ENCODE measurements at places on chromosomes 11 and 22.

GRCh38 chr11:24093375-24093774 is 403.5 kb upstream of the LUZP2 start:
- DNase-seq, result no peak

GRCh38 chr22:38946771-38947170 is 10.6 kb upstream of the APOBEC3A start:
- DNase-seq, result no peak

DNA sequence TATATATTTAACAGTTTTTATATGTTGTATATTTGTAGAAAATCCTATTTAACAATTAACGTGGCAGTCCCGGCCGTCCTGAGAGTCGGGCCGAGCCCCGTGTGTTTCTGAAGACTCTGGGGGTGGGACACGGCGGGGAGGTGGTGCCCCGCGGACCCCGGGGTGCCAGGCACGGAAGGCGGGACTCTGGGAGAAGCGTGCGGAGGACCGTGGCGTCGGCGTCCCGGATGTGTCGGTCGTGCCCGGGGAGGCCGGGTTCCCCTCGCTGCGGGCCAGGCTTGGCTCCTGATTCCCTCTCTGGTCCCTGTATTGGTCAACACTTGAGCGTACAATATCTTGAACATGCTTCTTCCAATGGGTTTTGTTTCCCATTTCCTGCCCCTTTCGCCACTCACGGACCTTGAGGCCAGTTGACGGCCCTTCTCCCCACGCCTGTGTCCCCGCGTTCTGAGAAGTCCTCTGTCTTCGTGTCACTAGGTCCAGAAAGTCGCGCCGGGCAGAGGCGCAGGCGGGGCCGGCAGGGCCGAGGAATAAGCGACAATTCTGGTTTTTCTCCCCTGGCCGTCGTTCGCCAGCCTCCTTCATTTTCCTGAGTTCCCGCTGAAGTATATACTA is 1076.7 kb downstream of the BRD1 start:
- DNase-seq, result no peak

DNA sequence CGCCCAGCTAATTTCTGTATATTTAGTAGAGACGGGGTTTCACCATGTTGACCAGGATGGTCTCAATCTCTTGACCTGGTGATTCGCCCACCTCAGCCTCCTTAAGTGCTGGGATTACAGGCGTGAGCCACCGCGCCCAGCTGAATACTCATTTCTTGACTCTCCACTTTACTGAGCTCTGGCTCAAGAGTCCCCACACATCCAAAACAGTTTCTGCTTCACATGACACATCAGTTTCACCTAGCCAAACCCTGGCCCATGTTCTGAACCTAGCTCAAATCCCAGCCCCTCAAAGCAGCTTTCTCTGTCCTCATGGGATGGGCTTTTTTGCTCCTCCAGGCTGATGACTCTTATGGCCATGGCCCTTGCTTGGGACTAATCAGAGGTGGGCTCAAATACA is 9.8 kb downstream of the HYOU1 start:
- DNase-seq, result no peak

- no peak for DNase-seq
These were observed 107.5 kb upstream of the OR4B1 start for GRCh38 chr11:48109046-48109666.

GRCh38 chr11:124867700-124868099 is 2.5 kb downstream of the ROBO3 start:
- DNase-seq, result peak; percentile 59

GRCh38 chr11:811446-812245 is 1.9 kb downstream of the RPLP2 start:
- no peak for DNase-seq

DNA sequence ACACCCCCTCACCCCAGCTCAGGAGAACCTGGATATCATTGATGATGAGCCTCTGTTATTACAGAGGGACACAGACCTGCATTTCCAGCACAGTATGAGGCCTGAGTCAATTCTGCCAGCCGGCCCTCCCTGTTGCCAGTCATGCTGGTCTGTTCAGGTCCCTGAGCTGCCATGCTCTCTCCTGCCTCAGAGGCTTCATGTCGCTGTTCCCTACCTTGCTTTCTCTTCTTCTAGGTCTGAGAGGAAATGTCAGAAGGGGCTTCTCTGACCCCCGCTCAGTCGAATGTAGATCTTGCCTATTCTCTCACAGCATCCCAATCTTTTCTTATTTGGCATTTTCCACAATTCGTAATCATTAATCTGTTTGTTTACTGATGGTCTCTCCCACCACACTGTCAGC is 21.8 kb upstream of the ABCC8 start:
- DNase-seq, result no peak

GRCh38 chr22:27239520-27239919 is 562.0 kb downstream of the MN1 start:
- DNase-seq, result no peak

- DNase-seq, result peak; percentile 92
These were observed at the start of gene PNPLA3 for GRCh38 chr22:43923631-43924464. Gene PNPLA3, plus strand, starts transcription at chr22:43923805. Its CDS starts 107 bp downstream, at chr22:43923912.

- no peak for DNase-seq
These were observed 125.1 kb downstream of the SERGEF start for GRCh38 chr11:17887779-17888178.

DNA sequence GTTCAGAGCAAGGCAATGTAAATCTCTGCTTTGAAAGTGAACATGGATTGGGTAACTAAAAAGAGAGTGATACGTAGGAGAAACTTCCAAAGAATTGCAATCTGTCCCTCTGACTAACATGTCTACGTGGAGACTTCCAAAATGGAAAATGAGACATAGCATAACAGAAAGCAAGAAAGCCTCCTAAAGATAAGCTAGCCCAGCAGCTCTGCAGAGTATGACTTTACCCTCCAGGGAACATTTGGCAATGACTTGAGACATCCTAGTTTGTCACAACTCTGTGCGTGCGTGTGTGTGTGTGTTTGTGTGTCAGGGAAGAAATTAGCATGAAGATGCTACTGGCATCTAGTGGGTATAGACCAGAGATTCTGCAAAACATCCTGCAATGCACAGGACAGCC is 817.4 kb downstream of the NTM start:
- DNase-seq, result no peak

DNA sequence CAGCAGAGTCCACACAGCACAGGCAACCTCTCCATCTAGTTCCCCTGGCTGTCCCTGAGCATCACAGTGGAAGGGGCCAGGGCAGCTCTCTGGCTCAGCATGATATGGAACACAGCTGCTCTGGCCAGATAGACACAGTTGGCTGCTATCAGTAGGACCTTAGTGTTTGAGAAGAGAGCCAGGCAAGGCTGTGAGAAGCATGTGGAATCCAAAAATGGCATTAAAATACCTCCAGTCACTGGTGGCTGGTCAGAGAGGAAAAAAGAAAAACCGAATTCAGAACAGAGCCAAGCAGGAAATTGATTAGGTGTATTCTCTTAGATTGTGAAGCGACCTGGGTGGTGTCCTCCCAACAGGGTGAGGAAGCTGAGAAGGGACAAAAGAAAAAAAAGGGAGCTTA is 27.9 kb downstream of the SERPINH1 start:
- no peak for DNase-seq

DNA sequence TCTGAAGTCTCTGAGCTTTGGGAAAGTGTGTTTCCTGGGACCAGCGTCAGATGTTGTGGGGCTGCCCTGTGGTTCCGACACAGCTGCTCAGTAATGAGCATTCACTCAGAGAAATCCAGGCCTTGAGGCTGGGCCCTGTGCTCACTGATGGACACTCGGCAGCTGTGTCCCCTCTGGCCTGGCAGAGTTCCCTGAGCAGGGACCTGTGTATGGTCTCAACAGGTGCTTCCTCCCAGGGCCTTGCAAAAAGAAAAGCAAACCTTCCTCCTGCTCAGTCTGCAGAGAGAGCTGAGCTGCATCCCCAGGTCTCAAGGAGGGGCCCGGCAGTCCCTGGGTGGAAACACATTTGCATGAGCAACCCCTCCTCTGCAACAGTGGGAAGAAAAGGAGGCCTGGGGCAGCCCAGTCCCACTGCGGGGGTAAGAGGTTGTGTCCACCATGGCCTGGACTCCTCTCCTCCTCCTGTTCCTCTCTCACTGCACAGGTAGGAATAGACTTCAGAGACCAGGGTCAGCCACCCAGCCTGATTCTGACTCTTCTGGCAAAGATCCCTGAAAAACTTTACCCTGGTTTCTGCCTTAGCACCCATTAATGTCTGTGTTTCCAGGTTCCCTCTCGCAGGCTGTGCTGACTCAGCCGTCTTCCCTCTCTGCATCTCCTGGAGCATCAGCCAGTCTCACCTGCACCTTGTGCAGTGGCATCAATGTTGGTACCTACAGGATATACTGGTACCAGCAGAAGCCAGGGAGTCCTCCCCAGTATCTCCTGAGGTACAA is 131.2 kb downstream of the VPREB1 start:
- DNase-seq, result no peak

DNA sequence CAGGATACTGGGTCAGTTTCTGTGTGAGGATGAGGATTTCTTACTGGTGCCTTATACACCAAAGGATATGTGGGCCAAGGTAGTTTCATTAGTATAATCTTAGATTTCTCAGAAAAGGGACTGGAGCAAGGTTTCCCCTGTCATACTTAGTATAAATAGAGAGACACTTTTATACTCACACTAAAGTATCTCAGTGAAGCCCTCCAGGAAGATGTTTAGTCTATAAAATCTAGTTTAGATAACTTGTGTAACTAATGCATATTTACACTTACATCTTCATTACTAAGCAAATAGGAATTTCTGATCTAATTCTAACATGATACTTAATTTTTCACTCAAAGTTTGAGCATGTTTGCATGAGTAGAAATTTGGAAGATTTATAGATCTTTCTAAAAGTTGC is 11.1 kb downstream of the EMSY start:
- no peak for DNase-seq

GRCh38 chr22:25142102-25142501 is 57.6 kb upstream of the CRYBB3 start:
- DNase-seq, result no peak

GRCh38 chr11:5809122-5809519 is 397 bp downstream of the OR52N2 start:
- no peak for DNase-seq

DNA sequence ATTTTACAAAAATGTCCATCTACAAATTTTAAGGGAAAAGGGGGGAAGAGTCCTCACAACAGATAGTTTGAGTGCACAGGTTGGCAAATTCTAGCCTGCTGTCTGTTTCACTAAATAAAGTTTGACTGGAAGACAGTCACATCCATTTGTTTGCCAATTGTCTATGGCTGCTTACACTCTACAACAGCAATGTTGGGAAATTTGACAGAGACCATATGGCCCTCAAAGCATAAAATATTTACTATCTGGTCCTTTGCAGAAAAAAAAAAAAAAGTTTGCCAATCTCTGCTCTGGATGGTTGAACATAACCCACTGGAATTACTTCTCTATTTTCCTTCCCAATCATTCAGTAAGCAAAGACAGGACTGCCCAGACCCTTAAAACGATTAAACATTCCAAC is 88.2 kb downstream of the FCHSD2 start:
- no peak for DNase-seq

- DNase-seq, result no peak
These were observed 7.4 kb downstream of the ZDHHC5 start for GRCh38 chr11:57675176-57675941.

- no peak for DNase-seq
These were observed 1102.6 kb downstream of the DLG2 start for GRCh38 chr11:84524422-84525051.

GRCh38 chr11:9669954-9670353 is 6.1 kb downstream of the SWAP70 start:
- DNase-seq, result no peak

DNA sequence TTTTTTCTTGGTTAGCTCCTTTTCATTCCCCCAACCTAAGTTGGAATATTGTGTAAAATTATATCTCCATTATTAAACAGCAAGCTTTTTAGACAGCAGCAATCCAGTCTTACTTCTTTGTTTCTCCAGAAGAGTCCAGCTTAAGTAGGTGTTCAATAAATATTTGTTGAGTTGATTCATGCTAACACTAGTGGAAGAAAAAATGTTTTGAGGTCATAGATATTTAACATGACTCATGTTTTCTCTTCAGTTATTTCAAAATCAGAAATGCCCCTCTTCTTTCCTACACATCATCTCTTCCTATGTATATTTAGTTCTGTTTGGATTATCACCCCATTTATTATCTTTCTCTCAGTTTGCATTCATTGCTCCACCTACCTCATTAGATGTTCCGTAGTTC is 20.3 kb downstream of the CCDC83 start:
- DNase-seq, result no peak

- no peak for DNase-seq
These were observed 110.4 kb downstream of the ELP4 start for GRCh38 chr11:31619980-31620379.

DNA sequence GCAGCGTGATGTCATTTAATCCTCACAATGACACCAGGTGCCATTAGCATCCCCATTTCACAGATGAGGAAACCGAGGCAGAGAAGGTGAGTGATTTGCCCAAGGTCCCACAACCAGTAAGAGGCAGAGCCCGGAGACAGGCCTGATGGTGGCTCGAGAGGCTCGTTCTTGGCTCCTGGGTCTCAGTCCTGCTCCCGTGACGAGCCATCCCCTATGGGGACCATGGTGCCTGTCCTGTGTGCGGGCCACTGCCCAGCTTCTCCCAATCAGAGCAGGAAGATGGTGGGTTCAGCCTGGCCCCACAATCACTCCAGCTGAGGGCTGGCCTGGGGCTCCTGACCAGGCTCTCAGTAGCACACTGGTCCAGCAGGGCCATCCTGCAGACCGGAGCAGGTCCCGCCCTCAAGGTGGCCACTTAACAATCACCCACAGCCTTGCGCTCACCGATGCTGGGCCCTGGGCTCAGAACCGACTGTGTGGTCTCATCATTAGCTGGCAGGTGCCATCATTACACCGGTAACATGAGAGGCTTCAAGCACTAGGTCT is 3.6 kb downstream of the ALDH3B1 start:
- no peak for DNase-seq

DNA sequence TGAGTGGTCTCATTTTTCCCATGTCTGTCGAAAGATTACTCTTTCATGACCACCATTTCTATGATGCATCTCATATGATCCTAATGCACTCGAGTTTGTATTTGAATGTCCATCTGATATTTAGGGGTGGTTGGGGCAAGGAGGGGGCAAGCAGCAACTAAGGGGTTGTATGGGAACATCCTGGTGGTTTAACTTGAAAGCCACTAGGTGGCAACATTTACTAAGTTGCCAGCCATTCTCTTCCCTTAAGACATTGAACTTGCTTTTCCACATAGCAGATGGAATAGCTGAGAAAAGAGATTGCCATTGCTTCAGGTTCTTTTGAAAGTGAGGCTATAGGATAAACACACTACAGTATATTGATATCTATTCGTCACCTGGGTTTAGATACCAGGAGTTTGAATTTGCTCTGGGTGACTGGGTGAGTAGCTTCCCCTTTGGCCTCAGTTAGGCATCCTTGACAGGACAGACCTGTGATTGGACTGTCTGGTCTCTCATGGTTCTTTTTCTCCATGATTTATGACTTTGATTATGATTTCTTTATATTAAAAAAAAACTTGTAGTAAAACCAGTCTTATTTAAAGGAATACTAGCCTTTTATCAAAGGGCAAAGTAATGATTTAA is 32.4 kb downstream of the NF2 start:
- DNase-seq, result no peak

Measured in Caco-2 (cell line).